ENCODE measurements at places on chromosomes 3 and 15.

DNA sequence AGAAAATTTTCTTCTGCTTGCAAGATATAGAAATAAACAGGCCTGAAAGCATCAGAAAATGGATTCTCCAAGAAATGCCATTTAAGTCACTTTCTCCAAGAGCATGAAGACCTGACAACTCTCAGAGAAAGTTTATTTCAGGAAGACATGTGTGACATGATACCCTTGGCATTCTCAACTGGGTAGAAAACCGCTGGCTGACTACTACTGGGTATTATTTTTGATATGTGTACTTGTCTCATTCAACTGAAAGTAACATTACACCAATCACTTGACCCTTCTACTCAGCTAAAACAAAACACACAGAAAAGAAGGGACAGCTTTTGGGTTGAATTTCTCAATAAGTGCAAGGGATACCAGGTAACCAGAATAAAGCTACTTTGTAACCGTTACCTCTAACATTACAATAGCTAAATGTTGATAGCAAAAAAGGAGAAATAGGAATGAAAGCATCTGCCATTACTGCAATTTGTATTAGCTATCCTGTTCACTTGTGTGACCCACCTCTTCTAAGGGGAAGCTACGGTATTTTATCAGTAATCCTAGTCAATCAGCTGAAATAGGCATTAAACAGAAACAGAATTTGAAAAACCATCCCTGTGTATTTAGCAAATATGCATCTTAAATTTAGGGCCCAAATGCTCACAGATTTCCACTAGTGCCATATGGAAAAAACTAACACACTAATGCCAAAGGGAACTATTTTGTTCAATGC, 7.3 kb downstream of the TRA2B start:
- no peaks in the 10 kb centered on the region for H3K27me3 ChIP-seq
- DNase-seq, result no peak
- H3K4me1 ChIP-seq, result peaks cover 81% of the 10 kb centered on the region
- no peak overlapping the region for H3K27ac ChIP-seq
- peak overlapping the region; percentile 95 for H3K4me3 ChIP-seq
- peaks cover 41% of the 10 kb centered on the region for H3K36me3 ChIP-seq

GRCh38 chr3:34263101-34263621, 464.7 kb downstream of the PDCD6IP start:
- H3K4me3 ChIP-seq, result no peak overlapping the region
- H3K27me3 ChIP-seq, result no peaks in the 10 kb centered on the region
- H3K36me3 ChIP-seq, result no peaks in the 10 kb centered on the region
- DNase-seq, result no peak
- no peak overlapping the region for H3K27ac ChIP-seq
- H3K4me1 ChIP-seq, result peaks cover 16% of the 10 kb centered on the region

- no peak overlapping the region for H3K4me3 ChIP-seq
- no peak for DNase-seq
- H3K36me3 ChIP-seq, result no peaks in the 10 kb centered on the region
- H3K27ac ChIP-seq, result no peak overlapping the region
Observed at GRCh38 chr3:32994045-32994444, 42.6 kb downstream of the CCR4 start.

DNA sequence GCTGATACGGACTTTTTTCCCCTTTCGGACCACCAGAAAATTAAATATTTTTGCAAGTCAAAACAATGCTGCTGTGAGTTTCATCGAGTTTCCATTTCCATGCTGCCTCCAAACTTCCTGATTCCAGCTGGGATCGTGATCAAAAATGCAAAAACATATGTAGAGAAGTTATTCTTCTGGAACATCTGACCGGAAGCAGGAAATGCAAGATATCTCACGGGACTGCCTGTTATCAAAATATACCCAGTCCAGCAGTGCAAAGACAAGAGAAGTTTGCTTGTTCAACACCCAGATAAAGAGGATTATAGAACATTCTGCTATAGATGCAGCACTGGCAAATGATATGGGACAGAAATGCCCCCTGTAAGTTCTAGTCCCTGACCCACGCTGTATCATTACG, 726.7 kb upstream of the NR2F2 start:
- peaks cover 8% of the 10 kb centered on the region for H3K4me1 ChIP-seq
- H3K27ac ChIP-seq, result no peak overlapping the region
- H3K36me3 ChIP-seq, result no peaks in the 10 kb centered on the region

DNA sequence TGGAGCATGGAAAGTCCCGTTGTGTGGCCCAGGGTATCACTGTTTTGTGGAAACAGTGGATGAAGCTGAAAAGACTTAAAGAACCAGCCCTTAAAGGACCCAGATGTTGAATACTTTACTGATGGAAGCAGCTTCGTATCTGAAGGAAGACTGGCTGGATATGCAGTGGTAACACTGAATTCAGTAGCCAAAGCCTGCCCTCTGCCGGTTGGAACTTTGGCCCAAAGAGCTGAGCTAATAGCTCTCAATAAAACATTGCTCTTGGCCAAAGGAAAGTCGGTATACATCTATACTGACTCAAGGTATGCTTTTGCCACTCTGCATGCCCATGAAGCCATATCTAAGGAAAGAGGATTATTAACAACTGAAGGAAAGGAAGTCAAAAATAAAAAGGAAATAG, 885.4 kb downstream of the PDCD6IP start:
- no peaks in the 10 kb centered on the region for H3K4me1 ChIP-seq
- no peak overlapping the region for H3K27ac ChIP-seq
- H3K36me3 ChIP-seq, result no peaks in the 10 kb centered on the region
- DNase-seq, result peak; percentile 80

- no peaks in the 10 kb centered on the region for H3K27me3 ChIP-seq
- no peak overlapping the region for H3K4me3 ChIP-seq
- H3K36me3 ChIP-seq, result no peaks in the 10 kb centered on the region
- H3K27ac ChIP-seq, result no peak overlapping the region
- no peak for DNase-seq
Observed at GRCh38 chr15:96273317-96274086, 57.0 kb upstream of the NR2F2 start.
